DND-41 (cell line): ENCODE measurements at places on chromosomes 3 and 15.

- no peak for DNase-seq
These were observed 619.2 kb downstream of the NAALADL2 start for GRCh38 chr3:175478301-175478700.

GRCh38 chr3:45311953-45312801 lies 76.2 kb upstream of the LARS2 start:
- no peak for DNase-seq

GRCh38 chr3:184145111-184145524 lies 10.0 kb downstream of the EIF2B5 start:
- DNase-seq, result peak; percentile 28

- DNase-seq, result no peak
These were observed 224.4 kb upstream of the STRIT1 start for GRCh38 chr3:155517903-155518302.

GRCh38 chr15:90001683-90002427 lies 731 bp downstream of the ZNF710 start:
- peak; percentile 69 for DNase-seq

- DNase-seq, result no peak
These were observed 78.9 kb downstream of the TGFBR2 start for GRCh38 chr3:30685267-30685667.

DNA sequence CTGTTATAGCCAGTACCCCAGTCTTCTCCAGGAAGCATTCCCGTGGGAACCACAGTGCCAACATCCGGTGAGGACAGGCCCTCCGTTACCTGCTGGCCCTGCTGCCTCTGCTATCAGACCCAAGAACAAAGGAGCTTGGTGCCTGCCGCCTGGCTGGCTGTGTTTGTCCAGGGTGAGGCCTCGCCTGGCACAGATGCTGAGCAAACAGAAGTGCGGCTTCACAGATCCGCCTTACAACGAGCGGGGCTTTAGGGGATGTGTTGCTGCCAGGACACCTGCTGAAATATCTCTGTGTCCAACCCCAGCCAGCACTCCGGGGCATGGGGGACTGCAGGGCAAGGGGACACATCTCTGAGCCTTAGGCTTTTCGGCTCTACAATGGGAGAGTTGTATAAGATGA lies 2.2 kb upstream of the EPHB3 start:
- no peak for DNase-seq

DNA sequence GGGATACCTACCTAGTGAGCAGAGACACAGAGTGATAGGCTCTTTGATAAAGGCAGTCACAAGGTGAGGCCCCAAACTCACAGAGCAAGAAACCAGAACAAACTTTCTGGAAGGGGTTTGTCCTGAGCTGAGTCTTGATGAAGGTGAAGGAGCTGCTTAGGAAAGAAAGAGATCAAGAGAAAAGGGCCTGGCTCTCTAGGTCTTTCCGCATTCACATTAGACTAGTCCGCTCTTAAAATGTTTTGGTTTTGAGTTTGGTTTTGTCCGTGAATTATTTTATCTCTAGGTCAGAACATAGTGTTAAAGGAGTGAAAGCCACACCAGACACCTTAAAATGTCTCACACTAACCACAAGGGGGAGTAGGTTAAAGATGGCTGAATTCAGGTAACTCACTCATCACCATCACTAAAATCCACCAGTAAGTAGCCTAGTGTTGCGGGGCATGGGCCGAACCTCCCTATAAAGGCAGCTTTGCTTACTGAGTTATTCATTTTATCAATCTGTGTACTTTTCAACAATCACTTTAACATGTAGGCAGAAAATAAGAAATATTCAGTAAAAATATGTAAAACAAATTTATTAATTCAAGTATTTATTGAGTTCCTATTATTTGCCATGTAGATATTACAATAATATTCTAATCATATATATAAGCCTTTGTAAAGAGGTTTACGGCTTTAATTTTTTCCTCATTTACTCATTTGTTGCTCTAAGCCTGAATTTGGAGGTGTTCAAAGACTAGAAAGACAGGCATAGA lies 121.5 kb upstream of the TSC22D2 start:
- DNase-seq, result no peak

GRCh38 chr3:127118366-127118765 lies 74.6 kb upstream of the PRR23E start:
- no peak for DNase-seq

- DNase-seq, result no peak
These were observed 443.1 kb upstream of the THRB start for GRCh38 chr3:24937780-24938179.

DNA sequence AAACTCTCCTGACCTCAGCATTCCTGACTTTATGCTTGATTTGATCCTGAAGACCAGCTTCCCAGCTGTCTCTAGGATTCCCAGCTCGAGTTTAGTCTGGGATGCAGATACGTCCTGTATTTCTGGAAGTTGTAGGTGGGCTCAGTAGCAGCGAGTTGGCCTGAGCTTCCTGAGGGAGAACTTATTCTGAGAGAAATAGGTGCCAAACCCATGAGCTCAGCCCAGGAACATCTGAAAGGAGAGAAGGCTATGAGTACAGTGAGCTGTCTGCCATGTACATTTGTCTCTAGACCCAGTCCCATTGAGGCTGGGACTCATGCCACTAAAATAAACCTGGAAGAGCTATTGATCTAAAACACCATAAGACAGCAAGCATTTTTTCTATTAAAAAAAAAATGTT lies 36.6 kb upstream of the SLC9A9 start:
- no peak for DNase-seq

- no peak for DNase-seq
These were observed 268.8 kb downstream of the ZBTB20 start for GRCh38 chr3:114878114-114878839.

- no peak for DNase-seq
These were observed 831 bp downstream of the IFT57 start for GRCh38 chr3:108221393-108221792.

DNA sequence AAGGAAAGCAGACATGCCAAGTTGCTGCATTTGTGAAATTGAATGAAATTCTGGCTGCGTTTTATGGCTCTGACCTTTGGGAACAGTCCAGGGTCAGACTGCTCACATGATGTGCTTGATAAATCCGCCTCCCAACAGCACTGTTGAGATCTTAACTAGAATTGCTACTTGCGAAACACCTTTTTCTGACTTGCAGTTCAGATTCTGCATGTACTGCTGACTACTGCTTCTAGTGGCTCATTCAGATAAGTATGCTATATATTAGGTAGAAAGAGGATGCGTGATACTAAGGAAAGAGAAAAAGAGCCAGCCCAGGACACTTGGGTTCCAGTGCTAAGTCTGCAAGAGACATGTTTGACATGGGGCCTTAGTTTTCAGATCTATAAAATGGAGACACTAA lies 129.4 kb downstream of the LPP start:
- no peak for DNase-seq

- no peak for DNase-seq
These were observed 54.9 kb downstream of the TMED3 start for GRCh38 chr15:79365765-79366164.

DNA sequence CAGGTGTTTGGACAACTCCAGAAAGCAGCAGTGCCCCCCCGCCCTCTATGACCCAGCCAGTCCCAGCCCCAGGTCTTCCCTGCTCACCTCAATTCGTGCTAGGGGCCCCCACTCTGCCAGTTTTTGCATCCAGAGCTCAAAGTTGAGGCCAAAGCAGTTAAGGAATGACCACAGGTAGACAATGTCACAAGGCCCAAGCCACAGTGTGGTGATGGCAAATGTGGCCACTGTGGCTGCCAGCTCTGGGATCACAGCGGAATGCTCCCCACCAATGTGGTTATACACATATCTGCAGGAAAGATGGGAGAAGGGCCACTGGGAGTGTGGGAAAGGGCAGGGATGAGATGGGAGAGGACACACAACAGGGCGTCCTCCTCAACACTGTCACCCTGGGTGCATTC lies 8.2 kb downstream of the KLHL40 start:
- no peak for DNase-seq

DNA sequence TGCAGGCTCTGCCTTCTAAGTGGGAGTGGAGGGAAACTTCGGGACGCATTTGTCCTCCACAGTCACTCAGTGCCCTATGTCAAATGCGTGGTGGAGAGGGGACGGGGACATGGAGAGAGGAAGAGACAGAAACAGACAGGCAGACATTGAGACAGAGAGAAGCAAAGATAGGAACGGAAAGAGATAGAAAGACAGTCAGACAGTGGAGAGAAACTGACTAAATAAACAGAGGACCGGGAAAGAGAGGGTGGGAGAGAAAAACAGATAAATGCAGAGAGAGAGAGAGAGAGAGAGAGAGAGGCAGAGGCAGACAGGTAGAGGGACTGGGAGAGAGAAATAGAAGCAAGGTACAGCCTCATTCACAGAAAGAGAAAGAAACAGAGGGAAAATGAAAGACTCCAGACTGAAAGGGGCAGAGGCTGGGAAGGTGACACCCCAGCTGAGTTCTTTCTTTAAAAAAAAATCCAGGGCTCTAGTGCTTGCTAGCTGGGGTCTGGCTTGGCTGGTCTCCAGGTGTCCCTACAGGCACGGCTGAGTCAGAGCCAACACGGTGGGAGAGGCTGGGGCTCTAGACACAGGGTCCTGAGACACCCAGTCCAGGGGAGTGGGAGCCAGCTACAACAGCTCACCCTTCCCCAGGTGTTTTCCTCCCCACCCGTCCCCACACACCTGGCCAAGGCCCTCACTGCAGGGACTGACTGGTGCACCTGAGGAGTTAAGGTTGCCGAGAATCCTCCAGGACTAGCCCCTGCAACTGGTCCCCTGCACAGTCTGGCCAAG lies 506.1 kb upstream of the PROK2 start:
- no peak for DNase-seq

DNA sequence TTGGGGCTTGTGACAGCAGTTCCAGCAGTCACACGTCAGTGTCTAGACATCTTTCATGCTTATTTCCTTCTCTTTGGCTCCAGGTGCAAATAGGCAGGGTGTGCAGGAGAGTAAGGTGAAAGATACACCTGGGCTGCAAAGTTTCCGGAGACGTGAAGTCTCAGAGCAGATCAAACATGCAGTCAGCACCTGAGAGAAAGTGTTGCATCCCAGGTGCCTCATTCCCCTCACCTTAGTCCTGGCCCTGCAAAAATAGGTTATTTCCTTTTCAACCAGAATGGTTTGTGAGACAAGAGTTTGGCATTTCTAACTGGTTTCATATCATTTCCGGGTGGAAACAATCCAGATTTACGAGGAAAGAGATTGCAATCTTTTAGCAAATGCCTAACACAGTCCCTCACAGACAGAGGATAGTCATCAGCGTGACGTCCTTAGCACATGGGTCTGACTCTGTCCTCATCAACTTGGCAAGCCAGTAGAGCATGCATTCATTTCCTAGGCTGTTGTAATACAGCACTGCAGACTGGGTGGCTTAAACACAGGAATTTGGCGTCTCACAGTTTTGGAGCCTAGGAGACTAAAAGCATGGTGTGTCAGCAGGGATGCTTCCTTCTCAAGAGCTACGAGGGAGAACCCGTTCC lies 58.2 kb upstream of the ARRDC4 start:
- DNase-seq, result no peak

GRCh38 chr15:38220606-38221273 lies 31.9 kb upstream of the SPRED1 start:
- no peak for DNase-seq

- DNase-seq, result no peak
These were observed 237.0 kb downstream of the UACA start for GRCh38 chr15:70526221-70526973.

GRCh38 chr3:32240159-32240545 lies 1.7 kb downstream of the CMTM8 start:
- DNase-seq, result peak; percentile 69

DNA sequence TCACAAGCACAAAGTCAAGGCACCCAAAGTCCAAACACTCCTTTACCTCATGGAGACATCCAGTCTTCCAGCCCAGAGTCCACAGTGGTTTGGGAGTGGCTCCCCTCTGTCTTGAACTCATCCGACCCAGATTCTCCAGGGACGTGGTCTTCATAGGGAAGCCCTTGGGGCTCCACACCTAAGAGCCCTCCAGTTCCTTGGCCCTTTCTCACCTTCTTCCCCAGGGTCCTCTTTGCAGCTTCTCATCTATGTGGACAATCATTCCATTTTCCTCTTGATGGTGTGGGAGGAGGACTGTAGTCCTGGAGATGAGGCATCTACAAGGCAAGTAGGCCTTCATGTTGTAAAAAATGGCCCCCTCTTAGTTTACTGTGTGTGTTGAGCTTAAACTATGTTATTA lies 87.3 kb upstream of the RNF7 start:
- no peak for DNase-seq

DNA sequence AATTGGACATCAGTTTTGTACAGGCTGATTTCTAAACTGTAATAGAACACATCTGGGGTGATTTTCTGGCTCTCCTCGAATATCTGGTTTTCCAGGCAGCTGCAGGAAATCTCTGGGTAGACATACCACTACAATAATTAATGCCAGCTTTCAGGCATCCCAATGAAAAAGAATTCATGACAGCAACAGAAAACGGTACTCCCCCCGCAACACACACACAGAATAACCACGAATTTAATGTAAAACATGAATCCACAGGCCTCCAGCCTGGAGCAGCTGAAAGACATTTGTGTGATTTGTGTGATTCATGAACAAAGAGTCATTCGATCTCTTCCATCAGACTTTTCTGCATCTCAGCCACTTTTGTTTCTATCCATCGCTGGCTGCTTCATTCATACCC lies 262.2 kb downstream of the MAGI1 start:
- DNase-seq, result no peak

- DNase-seq, result peak; percentile 61
These were observed 10.6 kb upstream of the STT3B start for GRCh38 chr3:31522152-31522551.

GRCh38 chr15:66633041-66633937 lies 67.5 kb upstream of the LCTL start:
- no peak for DNase-seq

DNA sequence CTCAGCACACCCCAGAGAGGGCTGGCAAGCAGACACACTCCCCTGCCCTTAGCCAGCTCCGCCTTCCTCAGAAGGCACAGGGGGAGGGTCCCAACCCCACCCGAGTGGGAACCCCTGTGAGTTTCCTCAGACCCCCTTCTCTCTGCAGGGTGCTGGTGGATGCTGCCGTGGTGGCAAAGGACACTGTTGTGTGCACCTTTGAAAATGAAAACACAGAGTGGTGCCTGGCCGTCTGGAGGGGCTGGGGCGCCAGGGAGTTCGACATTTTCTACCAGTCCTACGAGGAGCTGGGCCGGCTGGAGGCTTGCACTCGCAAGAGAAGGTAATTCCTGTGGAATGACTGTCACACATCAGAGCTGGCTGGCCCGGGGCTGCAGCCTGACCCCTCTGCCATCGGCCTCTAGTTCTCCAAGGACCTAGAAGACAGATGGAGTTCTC lies 149.4 kb downstream of the LRRK1 start:
- DNase-seq, result no peak

- no peak for DNase-seq
These were observed 2.9 kb downstream of the SLC12A6 start for GRCh38 chr15:34334672-34335071.

- DNase-seq, result no peak
These were observed 542.4 kb downstream of the UNC13C start for GRCh38 chr15:54520616-54521015.

DNA sequence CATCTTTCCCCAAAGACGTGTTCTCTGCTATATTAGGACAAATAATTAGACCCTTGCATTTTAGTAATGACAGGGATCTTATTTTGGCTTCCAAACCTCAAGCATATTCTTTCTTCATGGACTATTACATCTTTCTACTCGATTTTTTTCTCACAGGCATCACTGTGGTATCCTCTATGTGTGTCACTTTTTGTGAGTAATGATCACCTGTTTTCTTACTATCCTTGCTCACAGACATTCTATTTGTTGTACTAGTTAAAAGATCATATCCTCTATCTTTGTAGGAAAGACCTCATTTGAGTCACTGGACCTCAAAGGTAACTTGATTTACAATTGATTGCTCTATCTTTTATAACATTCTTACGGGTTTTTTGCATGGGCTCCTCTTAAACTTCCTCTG lies 6.8 kb downstream of the C3orf80 start:
- DNase-seq, result no peak
